Right lung (tissue), 10 donors: ENCODE measurements at places on chromosomes 16 and 17. TPM values are rescaled to one million over a fixed set of nuclear protein-coding genes. Genes with fewer than 3 reads are reported as not detected.

The HCRT gene
- not detected for polyA plus RNA-seq

The STX1B gene
- polyA plus RNA-seq, result 0.37 TPM

DNA sequence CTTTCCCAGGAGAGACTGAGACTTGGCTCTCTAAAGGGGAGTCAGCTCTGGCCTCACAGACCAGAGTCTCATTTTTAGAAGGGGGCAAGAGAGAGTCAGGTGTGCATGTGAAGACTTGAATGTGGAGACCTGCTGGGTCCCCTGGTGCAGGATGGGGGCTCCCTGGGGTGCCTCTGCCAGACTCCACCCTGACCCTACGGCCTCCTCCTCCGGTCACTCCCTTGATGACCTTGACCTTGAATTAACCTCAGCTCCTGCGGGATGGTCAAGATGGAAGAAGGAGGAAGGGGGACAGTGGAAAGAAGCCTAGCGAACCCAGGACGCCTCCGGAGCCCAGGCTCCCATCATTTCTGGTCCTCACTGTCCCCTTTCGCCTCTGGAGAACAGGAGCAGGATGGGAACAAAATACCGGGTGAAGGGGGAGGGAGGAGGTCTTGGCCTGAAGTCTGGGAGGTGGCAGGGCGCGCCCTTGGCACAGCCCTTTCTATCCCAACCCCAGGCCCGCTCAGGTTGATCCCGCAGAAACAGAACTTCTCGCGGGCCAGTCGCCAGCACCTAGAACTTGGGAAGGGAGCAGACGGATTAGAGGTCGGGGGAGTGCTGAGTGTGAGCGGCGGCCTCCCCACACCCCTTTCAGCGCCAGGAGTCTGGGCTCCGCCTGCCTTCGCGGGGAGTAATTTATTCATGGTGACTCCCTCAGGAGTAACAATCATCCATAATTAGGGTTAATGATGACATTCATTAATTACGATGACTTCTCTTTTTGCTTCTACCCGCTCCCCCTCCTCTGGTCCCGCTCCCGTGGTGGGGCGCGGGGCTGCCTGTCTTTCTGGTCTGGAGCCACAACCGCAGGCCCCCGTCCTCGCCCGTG lies 1.6 kb downstream of the STAC2 start:
- no peak for DNase-seq

- DNase-seq, result no peak
Measured at GRCh38 chr16:71214746-71215381, 15.7 kb downstream of the HYDIN start.

- DNase-seq, result no peak
Measured at GRCh38 chr16:85868495-85868894, 30.5 kb upstream of the IRF8 start.

DNA sequence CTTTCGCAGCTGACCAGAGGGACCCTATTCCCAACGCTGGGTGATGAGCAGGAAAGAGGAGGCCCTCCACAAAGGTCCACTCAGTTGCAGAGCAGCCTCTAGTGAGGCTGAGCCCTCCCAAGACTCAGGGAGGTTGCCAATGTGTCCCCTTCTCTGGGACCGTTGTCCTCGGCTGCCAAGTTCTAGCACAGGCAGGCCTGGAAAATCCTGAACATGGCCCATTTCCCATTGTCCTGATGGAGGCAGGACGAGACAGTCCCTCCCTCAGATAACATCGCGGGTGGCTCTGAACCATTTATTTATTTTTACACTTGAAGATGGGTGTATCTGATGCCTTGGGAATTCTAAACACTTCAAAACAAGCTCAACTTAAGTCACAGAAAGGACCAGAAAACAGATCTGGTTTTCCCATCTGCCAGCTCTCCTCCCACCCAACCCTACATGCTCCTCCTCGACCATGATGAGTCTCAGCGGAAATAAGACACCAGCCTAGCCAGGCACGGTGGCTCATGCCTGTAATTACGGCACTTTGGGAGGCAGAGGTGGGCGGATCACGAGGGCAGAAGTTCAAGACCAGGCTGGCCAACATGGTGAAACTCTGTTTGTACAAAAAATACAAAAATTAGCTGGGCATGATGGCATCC lies 12.8 kb downstream of the CDIP1 start:
- DNase-seq, result no peak

DNA sequence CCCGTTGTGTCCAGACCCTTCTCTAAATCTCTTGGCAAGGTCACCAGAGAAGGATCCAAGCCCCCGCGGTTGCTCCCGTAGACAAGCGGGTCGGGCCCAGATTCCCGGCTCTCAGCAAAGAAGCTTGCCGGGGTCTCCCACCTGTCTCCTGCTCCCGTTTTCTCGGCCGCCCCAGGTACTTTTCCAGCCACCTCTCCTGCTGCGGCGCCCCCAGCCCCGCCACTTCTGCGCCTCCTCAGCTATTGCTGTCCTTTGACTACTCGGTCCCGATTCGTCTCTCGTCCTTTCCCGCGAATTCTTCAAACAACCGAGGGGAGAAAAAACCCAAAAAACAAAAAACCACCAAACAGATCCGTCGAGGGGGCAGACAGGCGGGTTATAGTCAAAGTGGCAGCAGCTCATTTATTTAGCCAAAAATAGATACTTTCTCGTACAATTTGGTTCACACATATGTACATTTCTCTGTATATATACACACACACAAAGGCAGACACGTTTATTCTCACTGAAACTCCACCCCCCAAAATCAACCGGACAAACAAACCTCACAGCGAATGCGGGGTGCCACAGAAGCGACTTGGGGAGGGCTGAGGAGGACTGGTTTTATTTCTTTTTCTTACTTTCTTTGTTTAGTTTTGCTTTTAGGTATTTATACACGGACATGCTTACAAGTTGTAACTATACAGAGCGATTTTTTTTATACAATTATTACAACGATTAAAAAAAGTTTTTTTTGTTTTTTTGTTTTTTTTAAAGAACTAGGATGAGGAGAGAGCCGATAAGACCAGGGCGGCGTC lies 3.5 kb downstream of the IRX3 start:
- no peak for DNase-seq
